ENCODE measurements at places on chromosomes 6 and 20.
A peak's percentile ranks its signal among the peaks of the same experiment; 100 is the strongest.

DNA sequence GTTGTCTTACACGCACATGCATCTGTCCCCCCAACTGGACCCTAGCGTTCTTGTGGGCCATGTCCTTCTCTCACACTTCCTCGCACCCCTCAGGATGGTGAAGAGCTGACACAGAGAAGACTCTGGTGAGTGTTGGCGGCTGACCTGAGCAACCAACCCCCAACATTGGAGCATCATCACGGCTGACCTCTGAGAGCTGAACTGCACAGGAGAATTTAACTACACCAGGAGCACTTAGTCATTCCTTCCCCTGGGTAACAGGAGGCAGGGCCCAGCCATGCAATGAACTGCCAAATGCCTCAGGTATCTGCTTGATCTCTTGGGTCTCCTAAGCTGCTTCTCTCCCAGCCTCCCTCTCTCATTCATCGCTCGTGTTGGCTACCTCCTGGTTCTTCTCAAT, 88.5 kb downstream of the PSMG4 start:
- DNase-seq, result no peak

- no peak for DNase-seq
Observed at GRCh38 chr6:41353333-41353732, 17.9 kb downstream of the NCR2 start.

GRCh38 chr20:10555865-10556308, 117.9 kb downstream of the JAG1 start:
- no peak for DNase-seq

DNA sequence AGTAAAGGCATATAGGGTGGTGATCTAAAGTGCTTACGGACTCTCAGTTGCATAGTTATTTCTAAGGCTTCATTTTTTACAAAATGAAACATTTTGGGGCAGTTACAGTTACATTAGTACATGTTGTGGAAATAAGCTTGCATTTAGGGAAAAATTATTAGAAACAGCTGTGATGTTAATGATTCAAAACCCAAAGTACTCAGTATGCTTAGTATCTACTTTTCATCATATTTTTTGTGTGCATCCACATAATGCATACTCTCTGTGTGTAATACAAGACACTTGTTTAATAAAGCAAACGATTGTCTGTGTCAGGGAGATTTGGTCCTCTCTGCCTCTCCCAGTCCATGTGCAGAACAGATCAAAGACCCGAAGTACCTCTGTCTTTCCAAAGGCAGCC, 11.4 kb upstream of the TBX18 start:
- no peak for DNase-seq

DNA sequence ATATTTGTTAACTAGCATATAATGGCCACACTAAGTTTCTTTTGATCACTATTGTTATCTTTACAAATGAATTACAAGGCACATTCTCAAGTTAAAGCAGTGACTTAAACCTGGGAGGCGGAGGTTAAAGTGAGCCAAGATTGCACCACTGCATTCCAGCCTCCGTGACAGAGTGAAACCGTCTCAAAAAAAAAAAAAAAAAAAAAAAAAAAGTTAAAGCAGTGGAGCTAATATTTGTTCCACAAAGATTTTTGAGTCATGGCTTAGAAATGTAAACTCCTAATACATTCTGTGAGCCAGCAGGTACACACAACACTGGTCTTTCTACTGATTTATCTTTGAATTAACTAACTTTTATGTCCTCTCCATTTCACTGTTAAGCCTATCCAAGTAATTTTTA, 221.7 kb upstream of the HTR1E start:
- DNase-seq, result no peak

- DNase-seq, result no peak
Observed at GRCh38 chr6:35017411-35018181, 123.5 kb downstream of the TCP11 start.

DNA sequence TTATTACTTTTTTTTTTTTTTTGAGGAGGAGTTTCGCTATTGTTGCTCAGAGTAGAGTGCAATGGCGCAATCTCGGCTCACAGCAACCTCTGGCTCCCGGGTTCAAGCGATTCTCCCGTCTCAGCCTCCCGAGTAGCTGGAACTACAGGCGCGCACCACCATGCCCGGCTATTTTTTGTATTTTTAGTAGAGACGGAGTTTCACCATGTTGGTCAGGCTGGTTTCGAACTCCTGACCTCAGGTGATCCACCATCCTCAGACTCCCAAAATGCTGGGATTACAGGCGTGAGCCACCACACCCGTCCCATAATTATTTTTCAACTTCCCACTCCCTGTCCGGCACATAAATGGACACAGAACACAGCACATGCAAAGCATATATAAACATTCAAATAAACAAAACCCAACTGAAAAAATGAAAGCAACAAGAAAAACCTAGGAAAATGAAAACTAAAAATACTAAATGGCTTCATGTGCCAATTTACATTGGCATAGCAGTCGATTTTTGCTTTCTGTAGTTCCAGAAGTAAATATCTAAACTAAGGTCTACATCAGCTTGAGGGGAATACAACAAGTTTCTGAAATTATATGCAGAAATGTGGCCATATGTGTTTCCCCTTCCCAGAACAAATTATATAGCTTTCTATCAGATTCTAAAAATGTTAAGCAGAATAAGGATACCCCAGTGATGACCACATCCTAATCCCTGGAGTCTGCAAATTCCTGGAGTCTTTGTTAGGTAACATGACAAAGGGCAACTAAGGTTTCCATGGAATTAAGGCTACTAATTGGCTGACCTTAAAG, 113.9 kb downstream of the HFE start:
- DNase-seq, result no peak

GRCh38 chr6:75436869-75437268, 56.7 kb downstream of the FILIP1 start:
- DNase-seq, result no peak

DNA sequence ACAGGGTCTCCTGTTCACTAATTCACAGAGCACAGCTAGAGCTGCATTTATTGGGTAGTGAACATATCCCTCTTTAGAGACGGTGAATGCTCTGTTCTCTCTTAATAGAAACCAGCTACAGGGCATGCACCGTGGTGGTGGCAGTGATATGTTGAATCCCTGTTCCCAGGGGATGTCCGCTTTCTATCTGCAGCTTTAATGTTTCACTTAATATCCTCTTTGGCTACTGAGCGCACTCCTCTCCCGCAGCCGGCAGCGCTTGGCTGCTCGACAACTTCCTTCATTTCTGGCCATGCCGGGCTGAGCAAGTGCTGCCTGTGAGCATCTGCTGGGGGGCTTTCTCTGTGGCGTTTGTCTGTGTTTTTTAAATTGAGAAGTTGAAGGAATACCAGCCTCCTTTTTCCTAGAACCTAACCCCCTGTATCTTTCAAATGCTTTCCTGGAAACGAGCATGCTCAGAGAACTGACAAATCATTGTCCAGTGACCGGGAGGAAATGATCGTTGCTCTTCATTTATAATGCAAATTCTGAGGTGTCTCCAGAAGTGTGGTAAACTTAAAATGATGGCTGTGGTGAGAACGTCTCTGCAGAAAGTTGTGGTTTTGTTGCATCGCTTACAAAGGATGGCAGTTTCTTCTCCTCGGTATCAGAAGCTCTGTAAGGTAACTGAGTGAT, 297.9 kb downstream of the UTRN start:
- no peak for DNase-seq

DNA sequence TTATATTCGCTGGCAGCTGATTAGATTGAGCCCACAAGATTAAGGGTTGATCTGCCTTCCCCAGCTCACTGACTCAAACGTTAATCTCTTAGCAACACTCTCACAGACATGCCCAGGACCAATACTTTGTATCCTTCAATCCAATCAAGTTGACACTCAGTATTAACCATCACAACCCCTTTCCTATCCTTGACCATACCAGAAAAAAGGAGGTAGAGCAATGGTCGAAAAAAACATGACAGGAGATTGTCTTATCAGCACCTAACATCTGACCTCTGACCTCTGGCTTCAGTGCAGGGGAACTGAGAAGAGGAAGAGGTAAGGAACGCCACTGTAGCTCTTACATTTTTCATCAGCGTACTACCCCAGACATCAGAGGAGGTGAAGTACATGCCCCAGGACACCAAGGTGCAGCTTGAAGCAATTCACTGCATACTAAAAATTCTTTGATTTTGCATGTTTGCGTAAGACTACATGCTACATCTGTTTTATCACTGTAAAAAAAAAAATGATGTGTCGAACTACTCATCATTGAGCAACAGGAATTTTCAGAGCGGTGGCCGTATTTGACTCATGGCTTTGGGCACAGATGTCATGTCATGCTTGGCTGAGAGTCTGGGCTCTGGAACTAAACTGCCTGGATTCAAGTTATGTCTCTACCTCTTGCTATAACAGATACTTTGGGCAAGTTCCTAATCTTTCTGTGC, 188.0 kb upstream of the TAB2 start:
- DNase-seq, result peak; percentile 15

DNA sequence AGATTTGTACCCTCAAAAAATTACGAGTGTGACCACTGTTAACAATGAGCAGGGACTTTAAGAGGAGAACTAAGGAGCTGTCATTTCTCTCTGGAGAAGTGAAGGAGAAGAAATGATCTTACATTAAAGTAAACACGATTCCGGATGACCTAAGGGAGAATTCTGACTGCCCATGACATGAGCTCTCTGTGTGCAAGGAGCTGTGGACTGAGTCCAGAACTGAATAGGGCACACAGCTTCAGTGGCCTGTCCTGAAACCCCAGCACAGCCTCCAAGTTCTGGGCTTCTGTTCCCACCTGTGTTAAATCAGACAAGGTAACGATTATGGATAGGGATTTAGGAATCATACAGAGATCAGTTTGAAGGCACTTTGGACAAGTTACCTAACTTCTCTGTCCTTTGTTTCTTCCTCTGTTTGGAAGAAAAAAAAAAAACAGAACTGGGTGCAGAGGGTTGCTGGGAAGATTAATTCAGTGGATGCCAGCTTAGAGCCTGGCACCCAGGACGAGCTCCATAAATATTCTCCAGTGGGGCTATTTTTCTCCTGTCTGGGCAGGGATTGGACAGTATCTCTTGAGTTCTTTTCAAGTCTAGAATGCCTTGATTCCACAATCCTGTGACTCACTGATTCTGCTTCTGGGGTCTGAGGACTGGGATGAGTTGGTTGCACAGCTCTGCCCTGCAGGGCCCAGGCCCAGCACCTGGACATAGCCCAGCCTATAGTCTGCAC, 65.7 kb downstream of the MRPL14 start:
- no peak for DNase-seq

DNA sequence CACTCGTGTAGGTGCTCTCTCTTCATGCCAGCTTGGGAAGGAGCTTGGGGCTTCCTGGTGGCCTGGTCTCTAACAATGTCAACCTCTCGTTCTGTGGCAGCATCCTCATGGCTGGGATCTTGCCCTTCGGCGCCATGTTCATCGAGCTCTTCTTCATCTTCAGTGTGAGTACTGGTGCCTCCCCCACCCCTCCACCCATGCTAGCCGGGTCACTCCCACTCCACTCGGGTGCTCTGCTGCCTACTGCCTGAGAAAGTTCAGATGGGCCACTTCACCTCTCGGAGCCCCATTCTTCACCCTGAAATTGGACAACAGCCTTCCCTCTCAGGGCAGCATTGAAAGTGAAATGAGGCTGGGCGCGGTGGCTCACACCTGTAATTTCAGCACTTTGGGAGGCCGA, 48.8 kb downstream of the TM9SF4 start:
- DNase-seq, result no peak
